Trophoblast cell (in vitro differentiated cells and primary cell): ENCODE measurements at places on chromosomes 2 and 18.

DNA sequence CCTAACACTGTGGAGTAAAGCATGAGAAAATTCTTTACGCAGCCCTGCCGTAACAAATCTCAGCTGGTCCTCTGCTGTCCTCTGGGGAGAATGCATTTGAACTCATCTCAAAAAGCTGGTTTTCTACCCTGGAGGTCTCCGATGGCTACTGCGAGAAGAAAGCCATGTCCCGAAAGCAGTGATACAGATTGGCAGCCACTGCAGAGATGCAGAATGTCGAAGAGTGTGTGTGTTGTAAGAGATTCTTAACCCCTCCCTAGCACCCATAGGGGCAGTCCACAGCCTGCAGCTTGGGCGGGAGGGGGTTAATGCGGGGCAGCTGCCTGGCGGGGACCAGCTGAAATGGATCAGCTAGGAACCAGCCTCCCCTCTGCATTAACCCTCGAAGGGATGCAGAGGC is 235.9 kb downstream of the ZNF516 start:
- DNase-seq: no peak

GRCh38 chr18:36045241-36045991 is 21.9 kb downstream of the RPRD1A start:
- DNase-seq: no peak

DNA sequence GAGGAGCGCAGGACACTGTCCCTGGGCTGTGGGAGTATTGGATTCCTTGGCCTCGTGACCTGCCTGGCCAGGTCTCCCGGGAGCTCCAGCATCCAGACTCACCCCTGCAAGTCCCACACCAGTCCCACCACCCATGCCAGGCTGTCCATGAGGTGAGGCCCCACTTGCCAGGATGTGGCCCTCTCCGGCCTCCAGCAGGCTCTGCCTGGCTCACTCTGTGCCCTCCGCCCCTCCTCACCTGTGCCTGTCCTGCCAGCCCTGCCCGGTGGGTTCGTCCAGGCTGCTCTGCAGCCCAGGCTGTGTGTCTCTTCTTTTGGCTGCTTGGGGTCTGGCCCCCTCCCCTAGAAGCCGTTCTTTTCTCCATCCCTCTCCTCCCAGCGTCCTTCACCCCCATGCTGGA is 436.8 kb upstream of the MYT1L start:
- no peak for DNase-seq

DNA sequence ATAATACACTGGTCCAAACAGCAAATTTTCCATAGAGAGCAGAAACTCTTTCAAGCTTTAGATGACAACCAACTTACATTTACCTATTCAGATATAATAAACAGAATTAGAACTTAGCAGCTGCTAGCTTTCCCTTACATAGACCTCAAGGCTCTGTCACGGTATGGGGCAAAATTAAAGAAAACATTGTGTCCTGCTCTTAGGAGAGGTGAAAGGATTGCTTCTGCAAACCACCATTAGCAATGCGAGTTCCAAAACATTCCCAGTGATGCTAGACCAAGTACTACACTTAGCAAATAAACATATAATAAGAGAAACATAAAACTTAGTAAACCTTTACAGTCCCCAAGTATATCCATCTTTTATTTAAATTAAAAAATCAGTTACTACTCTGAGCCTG is 183.3 kb downstream of the CAMKMT start:
- DNase-seq: no peak

DNA sequence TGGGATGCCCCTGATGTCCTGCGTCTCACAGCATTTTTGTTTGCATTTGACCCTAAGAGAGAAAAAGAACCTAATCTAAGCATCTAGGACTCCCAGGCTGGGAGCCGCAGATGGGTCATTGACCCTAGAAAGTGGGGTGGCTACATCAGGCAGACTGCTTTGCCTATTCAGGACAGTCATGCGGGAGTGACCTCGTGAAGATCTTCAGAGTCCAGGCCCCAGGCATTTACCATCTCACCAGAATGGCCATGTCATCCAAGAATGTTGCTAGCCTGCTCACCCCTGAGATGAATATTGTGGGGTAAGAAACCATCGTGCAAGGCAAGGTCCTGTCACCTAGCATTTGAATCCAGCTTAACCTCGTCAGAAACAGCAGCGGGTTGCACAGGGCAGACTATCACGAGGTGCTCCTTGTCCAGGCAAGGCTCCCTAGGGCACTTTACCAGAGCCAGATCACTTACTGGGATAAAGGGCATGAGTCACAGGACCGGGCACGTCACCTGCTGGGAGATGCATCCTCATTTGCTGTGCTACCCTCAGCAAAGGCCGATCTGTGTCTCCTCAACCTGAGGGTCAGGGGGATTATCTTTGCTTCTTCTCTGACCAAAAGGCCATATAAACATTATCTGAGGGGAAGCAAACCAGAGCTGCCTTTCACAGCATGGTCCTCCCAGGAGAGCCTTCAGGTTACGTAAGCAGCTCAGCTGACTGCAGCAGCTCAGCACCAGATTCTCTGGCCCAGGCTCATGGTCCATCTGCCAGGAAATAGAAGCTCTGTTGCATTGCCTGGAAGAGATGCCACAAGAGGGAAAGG is 162.3 kb downstream of the ACKR3 start:
- peak; percentile 92 for DNase-seq

- no peak for DNase-seq
These were observed 54.5 kb downstream of the ACVR1 start for GRCh38 chr2:157821519-157822131.

GRCh38 chr2:207792244-207792785 is 22.6 kb upstream of the FZD5 start:
- DNase-seq: peak; percentile 58

- DNase-seq: peak; percentile 61
These were observed 105.9 kb upstream of the AQP4 start for GRCh38 chr18:26971409-26971808.

DNA sequence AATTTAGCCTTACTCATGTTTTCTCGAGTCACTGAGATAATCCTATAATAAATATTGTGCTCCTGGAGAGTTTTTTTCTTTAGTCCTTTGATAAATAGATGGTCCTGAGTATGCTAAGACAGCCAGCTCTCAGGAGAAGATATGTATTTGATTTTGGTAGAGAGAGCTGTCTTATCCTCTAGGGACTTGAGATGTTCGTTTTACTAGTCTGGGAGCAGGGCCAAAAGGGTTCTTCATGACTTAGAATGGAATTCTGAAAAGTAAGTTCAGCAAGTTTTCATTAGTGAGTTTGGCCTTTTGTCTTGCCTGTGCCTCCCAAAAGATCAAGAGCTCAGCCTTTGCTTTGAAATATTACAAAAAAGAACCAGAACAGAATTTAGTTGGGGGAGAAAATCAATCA is 246.7 kb downstream of the BABAM2 start:
- no peak for DNase-seq

- no peak for DNase-seq
These were observed 3.0 kb upstream of the TTC27 start for GRCh38 chr2:32624812-32625211.

- no peak for DNase-seq
These were observed 28.5 kb downstream of the SEMA4F start for GRCh38 chr2:74682501-74682900.

GRCh38 chr2:129253461-129253812 is 726.0 kb upstream of the RAB6C start:
- DNase-seq: peak; percentile 38

- no peak for DNase-seq
These were observed 248.9 kb downstream of the MYCN start for GRCh38 chr2:16189029-16189835.

- peak; percentile 36 for DNase-seq
These were observed 73.0 kb downstream of the TEX51 start for GRCh38 chr2:126971481-126972278.

- DNase-seq: no peak
These were observed 153.1 kb downstream of the FMNL2 start for GRCh38 chr2:152488075-152488474.

DNA sequence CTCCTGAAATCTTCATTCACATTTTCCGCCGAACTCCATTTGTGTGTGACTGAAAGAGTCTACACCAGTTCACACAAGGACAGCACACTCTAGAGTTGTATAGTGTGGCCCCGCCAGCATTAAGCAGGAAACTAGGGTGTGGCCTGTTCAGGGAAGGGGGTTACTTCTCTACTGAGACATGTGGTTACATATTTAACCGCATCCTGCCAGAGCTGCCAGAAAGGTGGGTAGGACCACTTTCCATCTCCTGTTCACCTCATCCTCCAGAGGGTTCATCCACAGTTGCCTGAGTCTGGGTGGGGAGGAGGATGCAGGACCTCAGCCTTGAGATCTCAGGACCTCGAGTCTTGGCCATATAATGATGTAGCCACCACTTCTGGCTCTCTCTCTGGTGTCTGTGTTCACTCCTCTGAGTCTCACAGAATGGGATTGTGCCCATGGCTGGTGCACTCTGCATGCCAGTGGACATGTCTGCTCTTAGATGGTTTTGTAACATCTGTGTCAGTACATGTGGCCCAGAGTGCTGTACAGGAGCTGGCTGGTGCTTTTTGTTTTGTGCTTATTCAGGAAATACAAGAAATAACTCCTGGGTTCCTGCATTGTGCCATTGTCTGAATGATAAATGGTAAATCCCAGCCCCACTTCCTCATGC is 7.7 kb upstream of the SP140L start:
- DNase-seq: no peak

DNA sequence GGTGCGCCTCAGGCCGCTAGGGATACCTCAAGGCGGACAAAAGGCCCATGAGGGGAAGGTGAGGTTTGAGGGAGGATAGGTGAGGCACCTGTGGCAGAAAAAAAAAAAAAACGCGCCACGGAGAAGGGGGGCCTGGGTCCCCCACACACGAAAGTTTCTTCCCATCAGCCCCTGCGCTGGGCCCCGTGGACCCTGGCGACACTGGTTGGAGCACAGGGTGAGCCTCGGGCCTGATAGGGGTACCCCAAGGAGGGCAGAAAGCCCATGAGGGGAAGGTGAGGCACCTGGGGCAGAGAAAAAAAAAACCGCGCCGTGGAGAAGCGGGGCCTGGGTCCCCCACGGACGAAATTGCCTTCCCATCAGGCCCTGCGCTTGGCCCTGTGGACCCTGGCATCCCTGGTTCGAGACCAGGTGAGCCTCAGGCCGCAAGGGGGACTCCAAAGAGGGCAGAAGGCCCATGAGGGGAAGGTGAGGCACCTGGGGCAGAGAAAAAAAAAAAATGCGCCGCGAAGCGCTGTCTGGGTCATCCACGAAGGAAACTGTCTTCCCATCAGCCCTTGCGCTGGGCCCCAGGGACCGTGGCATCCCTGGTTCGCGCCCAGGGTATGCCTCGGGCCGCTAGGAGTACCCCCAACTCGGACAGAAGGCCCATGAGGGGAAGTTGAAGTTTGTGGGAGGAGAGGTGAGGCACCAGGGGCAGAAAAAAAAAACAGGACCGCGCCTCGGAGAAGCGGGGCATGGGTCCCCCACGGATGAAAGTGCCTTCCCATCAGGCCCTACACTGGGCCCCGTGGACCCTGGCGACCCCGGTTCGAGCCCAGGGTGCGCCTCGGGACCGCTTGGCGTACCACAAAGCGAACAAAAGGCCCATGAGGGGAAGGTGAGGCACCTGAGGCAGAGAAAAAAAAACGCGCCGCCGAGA is 226.2 kb downstream of the CCDC74A start:
- DNase-seq: no peak

GRCh38 chr2:55025627-55026026 is 24.6 kb downstream of the RTN4 start:
- DNase-seq: peak; percentile 78

DNA sequence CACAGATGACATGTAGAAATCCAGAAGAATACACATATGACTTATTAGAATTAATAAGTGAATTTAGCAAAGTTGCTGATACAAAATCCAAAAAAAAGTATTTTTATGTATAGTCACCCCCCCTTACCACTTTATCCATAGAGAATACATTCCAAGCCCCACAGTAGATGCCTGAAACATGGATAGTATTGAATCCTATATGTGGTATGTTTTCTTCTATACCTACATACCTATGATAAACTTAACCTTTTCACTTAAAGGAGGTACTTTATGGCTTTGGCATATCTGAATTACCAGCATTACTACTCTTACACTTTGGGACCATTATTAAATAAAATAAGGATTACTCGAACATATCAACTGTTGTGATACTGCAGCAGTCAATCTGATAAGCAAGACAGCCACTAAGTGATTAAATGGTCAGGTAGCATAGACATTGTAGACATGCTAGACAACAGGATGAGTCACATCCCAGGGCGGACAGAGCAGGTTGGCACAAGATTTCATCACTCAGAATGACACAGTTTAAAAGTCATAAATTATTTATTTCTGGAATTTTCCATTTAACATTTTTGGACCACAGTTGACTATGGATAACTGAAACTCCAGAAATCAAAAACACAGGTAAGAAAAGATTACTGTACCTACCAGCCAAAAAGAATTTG is 208.2 kb upstream of the CHAC2 start:
- DNase-seq: peak; percentile 72

DNA sequence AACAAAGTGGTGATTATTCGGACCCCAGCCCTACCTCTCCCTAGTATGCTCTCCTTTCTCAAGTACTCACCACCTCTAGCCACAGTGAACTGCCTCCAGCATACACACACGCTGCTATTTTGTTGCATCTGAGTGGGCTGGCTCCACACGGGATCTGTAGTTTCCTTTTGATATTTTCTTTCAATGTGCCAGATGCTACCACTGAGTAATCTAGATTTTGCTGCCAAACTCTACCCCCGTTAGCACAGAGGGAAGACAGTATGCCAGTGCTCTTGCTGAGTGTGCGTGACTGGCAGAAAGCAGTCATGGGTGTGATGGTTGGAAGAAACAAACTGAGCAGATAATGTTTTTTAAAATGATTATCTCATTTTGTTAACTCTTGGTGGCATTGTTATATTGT is 11.6 kb downstream of the CFLAR start:
- no peak for DNase-seq

- DNase-seq: no peak
These were observed 35.2 kb downstream of the LPIN1 start for GRCh38 chr2:11781602-11782001.

- no peak for DNase-seq
These were observed 411 bp downstream of the RNASEH1 start for GRCh38 chr2:3557639-3558204.

DNA sequence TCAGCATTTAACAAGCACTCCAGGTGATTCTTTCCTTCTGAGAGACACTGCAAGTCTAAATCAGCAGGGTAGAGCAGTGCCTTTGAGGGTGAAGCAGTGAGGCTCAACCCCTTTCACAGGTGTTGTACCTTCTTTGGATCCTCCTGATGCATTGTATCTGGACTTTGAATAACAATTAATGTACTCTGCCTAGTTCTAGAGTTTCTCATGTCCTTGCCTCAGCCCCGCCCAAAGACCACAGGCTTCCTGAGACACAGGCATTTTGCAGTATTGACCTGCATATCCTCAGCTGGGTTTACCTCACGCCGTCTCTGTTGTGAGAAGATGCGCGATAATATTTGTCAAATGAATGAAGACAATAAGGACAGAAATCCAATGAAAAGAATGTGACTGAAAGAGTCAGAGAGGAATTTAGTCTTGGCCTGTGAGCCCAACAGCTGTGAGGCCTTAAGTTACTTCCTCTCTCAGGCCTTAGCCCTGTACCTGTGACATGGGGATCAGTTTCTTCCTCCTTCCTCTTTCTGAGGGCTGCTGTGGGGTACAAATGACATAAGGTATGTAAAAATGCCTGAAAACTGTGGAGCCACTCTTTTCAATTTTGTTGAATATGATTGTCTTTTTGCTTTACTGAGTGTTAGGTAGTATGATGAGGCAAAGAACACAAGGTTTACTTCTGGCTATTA is 43.7 kb downstream of the WIPF1 start:
- DNase-seq: no peak
